AG04449 (cell line): ENCODE measurements at places on chromosomes 1 and 21.
A peak's percentile ranks its signal among the peaks of the same experiment; 100 is the strongest.

GRCh38 chr1:23793861-23794731 lies 3.2 kb downstream of the LYPLA2 start:
- no peak for DNase-seq

DNA sequence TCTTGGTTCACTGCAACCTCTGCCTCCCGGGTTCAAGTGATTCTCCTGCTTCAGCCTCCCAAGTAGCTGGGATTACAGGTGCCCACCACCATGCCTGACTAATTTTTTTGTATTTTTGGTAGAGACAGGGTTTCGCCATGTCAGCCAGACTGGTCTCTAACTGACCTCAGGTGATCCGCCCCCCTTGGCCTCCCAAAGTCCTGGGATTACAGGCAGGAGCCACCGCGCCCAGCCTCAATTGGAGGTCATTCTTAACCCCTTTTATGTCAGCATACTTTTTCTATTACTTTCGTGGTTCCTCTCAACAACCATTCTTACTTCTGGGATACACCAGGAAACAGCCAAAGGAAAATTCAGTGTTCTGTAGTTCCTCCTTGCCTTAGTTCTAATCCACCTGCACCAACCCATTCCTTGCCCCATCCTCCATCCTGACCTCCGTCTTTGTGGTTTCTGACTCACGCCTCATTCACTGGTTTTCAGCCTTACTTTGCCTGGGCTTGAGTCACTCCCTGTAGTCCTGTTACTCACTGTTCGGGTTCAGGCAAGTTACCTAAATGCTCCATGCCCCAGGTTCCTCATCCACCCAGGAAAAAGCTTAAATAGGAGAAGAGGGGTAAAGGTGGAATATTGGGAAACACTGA lies 12.9 kb upstream of the BCL10 start:
- no peak for DNase-seq

DNA sequence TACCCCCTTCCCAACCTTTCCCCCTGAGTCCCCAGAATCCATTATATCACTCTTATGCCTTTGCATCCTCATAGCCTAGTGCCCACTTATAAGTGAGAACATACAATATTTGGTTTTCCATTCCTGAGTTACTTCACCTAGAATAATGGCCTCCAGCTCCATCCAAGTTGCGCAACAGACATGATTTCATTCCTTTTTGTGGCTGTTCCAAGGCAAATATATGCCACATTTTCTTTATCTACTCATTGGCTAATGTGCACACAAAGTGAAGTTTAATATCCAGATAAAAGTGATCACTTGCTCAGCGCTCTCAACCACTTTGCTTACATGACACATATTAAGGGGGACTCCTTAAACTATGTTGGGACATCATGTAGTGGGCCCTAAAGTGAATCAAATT lies 72.4 kb upstream of the TIAM1 start:
- no peak for DNase-seq

DNA sequence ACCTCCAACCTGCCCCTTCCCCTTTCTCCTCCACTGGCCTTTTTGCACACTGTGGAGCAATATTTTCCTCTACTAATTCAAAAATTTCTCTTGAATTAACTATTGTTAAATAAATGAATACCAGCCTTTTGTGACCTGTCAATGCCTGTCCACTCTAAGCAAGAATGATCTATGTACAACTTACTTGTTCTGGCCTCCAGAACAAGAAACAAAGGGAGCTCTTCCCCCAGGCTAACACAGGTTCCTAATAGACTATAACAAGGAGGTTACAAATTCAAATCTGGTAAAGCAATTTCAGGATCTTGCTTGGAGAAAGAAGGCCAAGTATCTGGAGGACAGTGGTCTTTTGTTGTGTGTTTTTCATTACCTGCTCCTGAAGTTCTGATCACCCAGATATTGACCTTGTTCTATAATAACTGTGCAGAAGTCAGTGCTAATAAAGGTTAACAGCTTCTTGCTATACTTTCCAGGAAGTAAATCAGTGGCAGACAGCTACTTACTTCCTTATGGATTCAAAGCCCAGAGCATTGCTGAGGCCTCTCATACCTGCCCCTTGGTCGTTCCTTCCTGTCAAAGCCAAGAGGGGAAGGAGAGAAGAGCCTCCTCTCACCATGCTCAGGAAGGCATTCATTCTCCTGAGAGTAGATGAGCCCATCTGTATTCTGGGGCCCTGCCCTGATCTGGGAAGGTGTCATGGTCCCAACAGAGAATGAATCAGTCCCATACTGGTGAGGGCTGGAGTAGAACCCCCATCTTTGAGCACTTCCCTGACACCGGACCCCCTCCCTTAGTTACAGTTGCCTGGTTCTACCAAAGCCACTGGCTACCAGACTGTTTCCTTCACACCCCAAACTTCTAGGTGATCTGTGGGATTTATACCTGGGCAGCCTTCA lies 56.8 kb downstream of the DESI2 start:
- no peak for DNase-seq

GRCh38 chr1:187034501-187034900 lies 205.8 kb downstream of the PLA2G4A start:
- DNase-seq: no peak

- no peak for DNase-seq
Measured at GRCh38 chr1:20992322-20993056, 184.2 kb downstream of the EIF4G3 start.

GRCh38 chr21:36783612-36784374 lies 84.9 kb downstream of the SIM2 start:
- peak; percentile 57 for DNase-seq

DNA sequence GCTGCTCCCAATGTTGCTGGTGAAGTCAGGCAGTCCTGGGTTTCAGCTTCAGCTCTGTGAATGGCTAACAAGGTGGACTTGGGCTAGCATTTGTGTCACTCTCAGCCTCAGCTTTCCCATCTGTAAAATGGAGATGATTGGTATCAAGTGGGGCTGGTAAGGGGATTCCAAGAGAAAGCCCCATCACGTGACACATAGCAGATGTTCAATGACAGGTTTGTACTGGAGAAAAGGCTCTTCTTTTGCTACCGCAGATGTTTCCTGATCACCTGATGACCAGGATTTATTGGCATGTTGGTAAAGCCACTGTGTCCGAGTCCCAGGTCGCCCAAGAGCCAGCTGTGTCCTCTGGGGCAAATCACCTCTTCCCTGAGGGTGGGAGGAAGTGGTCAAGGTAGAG lies 335.0 kb downstream of the MATN1 start:
- DNase-seq: no peak

GRCh38 chr21:31011412-31011811 lies 26.9 kb downstream of the KRTAP19-8 start:
- DNase-seq: no peak
